ENCODE measurements at places on chromosomes 3 and 15. TPM values are rescaled to one million over a fixed set of nuclear protein-coding genes. Genes with fewer than 3 reads are reported as not detected.

TMEM266 gene
- 0.32 TPM for total RNA-seq

LRRIQ4 gene
- total RNA-seq = not detected

SMAD3 gene
- 33.4 TPM for total RNA-seq

PLA2G4D gene
- not detected for total RNA-seq

CD200 gene
- total RNA-seq = 17.0 TPM

PIERCE2 gene
- 1.6 TPM for total RNA-seq

ROPN1 gene
- not detected for total RNA-seq

SPINK8 gene
- not detected for total RNA-seq

PAQR5 gene
- total RNA-seq = 0.96 TPM

EIF2A gene
- 247 TPM for total RNA-seq

NOX5 gene
- 1.0 TPM for total RNA-seq

ZNF80 gene
- total RNA-seq = 0.33 TPM
